ENCODE measurements at places on chromosomes 7 and 10.

- no peak for DNase-seq
Observed at GRCh38 chr10:126181626-126182025, 206.7 kb downstream of the ADAM12 start.

DNA sequence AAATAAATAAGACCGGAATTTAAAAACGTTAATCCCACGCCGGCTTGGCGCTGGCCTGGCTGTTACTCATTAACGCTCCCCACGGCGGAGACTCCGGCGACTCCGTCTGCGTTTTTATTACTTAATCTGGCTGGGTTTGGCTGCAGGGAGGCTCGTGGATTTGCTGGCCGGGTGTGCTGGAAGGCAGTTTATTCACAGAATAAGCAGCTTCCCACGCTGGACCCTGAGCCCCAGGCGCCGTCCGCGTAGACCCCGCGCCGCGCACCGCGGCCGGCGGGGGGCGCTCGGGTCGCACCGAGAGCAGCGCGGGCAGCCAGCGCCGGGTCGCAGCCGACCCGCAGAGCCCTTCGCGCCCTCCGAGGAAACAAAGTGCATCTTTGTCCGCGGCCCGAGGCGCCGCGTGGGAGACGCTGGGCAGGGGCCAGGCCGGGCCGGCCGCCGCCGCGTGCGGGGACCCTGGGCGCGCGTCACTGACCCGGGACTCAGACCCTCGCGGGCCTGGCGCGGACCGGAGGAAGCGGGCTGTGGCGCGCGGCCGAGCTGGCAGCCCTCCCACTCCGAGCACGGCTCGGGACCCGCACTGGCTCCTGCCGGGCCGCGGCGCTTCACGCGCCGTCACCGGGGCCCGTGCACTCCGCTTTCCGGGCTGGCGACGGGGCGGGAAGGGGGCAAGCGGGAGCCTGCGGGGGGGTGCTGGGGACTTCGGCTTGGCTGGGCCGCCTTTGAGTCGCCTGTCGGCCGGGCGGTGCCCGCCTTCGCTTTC lies 587 bp upstream of the GRK5 start:
- DNase-seq, result peak; percentile 79

GRCh38 chr7:48416327-48416908 lies 245.2 kb downstream of the ABCA13 start:
- no peak for DNase-seq

DNA sequence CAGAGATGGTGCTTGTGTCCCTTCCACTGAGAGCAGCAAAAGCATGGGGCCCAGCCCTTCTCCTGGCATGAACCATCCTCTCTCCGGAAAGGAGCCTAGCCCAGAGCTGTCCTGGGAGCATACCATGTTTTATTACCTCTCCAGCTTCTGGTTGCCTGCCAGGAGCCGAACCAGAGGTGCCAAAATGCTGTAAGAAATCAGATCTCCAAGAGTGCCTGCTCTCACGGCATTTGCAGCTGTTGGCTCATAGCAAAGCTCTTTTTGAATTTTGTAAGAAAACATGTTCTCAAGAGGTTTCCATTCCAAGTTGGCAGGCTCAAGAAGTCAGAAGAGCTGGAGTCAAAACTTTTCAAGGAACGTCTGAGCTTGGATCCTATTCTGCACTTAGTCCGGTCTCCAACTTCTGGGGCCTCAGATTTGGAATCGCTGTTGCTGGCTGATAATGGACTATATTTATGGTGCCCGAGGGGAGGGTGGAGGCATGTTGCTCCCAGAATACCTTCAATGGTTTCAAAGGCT lies 211.7 kb upstream of the MKI67 start:
- no peak for DNase-seq

DNA sequence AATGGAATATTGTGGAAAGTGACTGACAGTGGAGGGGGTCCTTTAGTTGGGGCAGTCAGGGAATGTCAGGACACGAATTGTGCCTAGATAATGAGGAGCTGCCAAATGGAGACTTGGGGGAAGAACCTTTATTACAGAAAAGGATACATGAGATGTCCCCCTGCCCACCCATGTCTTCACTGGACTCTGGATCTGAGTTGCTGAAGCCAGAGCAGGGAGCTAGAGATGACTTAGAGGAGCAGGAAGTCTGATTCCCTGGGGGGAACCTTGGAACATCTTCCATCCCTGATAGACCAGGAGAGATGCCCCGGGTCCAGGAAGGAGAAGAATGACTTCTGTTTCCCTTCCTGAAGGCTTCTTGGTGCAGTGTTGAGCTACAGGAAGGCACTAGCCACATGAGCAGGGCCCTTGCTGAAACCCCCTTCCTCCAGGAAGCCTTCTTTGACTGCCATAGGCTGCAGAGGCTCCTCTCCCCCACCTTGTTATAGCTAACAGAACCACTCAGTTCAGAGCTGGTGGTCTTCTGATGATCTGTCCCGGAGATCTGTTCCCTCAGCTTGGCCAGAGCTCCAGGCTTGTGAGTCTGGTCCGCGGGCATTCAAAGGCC lies 747 bp upstream of the NEURL1 start:
- no peak for DNase-seq

DNA sequence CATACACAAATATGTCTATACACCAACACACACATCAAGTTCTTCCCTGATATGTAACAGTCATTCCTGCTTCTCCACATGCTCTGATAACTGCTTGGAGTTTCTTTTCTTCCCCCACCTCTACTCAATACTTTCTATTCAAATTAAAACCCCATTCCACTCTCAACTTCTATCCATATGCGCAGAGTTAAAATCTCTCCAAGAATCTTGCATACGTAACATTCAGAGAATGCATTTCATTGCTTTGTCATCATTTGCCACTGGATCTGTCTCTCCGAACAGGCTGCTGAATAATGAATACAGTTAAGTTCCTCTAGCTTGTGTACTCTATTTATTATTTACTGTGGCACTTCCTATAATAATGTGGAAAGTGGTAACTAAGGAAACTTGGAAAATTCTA lies 68.8 kb downstream of the DGKB start:
- DNase-seq, result no peak

DNA sequence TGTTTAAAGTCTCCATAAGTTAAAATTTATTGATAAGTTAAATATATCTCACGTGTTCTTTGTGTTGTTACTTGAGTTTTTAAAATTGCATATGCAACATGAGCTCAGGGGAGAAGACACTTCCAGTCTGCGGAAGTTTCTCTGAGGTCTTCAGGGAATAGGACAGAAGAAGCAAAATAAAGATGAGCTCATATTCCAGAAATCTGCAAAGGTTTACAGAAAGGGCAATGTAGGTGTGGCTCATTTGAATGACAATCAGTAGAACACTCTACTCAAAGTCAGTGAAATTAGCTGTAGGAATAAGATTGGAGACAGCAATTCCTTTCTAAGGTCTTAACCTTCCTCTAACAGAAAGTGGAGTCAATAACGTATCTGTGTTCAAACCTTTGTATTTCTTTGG lies 53.7 kb downstream of the CACNA2D1 start:
- DNase-seq, result no peak

- DNase-seq, result no peak
Observed at GRCh38 chr7:27868131-27868550, 128.2 kb downstream of the TAX1BP1 start.

GRCh38 chr10:93548376-93549071 lies 17.9 kb upstream of the FFAR4 start:
- DNase-seq, result no peak

DNA sequence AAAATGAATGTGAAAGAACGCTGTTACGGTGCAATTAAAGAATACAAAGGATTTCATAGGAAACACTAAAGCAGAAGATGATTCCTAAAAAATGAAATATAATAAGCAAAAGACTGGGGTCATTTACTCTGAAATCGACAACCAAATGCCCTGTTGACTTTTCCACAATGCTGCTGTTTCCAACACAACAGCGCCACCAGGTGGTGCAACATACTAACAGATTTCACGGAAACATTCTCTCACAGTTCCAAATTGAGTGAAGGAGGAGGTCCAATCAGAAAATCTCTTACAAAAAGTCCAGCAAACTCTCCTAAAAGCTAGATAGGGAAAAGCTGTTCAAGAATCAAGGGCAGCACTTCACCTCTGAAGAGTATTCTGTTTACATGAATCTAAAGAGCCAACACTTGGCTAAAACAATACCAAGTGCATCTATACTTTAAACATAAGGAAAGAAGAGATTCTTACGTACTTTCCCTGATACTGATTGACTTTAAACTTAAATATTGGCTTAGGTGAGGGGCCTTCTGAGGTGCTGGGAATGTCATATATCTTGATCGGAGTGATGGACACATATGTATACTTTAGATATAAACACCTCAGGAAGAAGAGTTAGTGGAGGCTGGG lies 55.9 kb downstream of the UPF2 start:
- peak; percentile 89 for DNase-seq

GRCh38 chr7:11529382-11529781 lies 302.6 kb downstream of the THSD7A start:
- DNase-seq, result no peak

- no peak for DNase-seq
Observed at GRCh38 chr10:6458814-6459213, 121.3 kb downstream of the PRKCQ start.

GRCh38 chr10:12703813-12704212 lies 297.7 kb downstream of the CCDC3 start:
- DNase-seq, result no peak

DNA sequence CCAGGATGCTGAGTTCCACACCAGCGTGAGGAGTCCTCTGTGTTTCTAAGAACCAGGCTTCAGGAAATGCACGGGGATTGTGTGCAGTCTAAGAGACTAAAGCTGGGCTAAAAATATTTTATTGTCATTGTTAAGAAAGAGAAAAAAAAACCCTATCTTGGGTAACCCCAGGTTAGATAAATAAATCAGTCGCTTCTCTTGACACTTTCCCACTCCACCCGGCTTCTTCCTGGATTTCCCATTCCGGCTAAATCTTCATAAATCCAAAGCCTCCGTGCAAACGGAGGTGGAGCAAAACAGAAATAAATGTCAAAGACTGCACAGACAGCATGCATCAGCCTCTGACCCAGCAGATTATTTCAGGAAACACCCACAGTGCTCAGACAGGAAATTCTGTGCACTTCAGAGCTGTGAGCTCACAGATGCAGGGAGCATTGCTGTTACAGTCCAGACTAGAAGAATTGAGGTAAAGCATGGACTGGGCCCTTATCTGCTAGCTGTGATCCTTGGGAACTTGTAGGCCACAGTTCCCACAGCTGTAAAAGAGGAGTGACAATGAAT lies 44.8 kb upstream of the GRID1 start:
- peak; percentile 82 for DNase-seq

DNA sequence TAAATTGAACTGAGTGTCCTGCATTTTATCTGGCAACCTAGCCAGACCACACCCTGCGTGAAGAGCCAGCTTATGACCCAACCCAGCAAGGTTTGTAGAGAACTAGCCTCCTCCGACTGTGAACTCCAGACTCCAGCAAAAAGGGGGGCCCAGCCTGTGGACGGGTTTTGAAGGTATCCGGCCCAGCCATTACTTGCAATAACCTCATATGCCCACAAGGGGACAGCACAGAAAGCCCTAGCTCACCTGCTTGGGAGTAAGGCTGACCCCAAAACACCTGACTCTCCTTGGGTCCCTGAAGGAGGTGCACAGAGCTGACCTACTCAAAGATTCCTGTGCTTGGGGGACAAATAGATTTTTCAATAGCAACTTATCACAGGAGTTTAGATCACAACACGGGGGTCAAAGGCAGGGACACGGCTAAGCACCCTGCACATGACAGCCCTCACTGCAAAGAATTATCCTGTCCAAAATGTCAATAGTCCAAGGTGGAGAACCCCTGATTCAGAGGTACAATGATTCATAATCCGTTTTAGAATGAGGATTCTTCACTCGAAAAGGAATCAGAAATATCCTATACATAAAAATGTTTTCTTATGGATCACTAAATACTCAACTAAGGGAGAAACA lies 4.6 kb downstream of the TRPV6 start:
- DNase-seq, result peak; percentile 78
